Hypothalamus (tissue), 51 donors: ENCODE measurements at places on chromosomes 16 and 17.
A peak's percentile ranks its signal among the peaks of the same experiment; 100 is the strongest.

DNA sequence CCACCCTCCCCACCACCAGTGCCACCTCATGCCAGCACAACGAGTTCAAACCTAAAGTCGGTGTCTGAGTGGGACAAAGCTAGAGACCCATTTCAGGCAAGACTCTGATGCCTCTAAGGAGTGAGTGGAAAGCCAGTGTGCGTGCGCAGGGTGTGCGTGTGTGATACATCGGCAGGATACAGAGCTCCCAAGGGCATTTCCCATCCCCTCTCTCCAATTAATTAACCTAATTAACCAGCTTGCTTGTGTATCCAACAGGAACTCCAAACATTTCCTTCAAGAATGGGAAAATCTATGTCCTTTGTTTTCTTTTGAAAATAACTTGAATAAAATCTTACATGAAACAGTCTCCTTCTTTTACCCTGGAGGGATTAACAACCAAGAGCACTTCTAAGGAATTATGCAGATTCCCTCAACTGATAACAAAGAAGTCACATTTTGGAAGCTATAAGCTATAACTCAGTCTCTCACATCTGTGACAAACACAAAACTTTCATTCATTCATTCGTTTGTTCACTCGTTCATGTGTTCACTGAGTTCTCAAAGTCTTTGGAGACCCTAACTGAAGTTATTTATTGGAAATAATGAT lies 9.9 kb downstream of the ATPAF2 start:
- DNase-seq = no peak

DNA sequence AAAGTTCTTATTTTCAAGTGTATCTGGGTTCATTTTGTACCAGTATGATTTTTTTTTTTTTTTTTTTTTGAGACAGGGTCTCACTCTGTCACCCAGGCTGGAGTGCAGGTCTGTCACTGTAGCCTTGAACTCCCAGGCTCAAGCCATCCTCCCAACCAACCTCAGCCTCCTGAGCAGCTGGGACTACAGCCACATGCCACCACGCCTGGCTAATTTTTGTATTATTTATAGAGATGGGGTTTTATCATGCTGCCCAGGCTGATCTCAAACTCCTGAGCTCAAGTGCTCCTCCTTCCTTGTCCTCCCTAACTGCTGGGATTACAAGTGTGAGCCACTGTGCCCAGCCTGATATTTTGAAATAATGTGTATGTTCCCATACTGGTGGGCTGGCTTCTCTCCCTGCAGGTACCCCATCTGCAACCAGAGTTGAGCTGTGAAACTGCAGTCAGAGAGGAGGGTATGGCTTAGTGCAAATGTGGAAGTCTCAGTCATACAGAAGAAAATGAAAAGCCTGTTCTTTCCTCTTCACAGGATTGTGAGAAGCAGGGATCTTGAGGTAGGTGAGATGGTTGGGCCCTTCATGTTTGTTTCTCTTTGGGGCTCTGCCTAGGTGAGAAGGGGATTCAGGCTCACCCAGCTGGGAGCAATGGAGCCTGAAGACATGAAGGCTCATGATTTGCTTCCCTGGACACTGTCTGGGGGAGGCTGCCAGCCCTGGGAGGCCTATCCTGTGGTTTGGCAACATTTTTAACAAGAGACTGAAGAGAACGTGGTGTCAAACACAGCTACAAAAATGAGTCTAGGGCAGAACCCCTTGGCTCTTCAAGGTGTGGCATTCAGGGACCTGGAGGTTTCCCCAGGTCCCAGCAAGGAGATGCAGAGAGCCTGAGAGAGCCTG lies 41.3 kb upstream of the SIAH1 start:
- no peak for DNase-seq

GRCh38 chr16:6250511-6250910 lies 1082.1 kb upstream of the RBFOX1 start:
- no peak for DNase-seq

- no peak for DNase-seq
These were observed 1.6 kb upstream of the XPO6 start for GRCh38 chr16:28213396-28213795.

DNA sequence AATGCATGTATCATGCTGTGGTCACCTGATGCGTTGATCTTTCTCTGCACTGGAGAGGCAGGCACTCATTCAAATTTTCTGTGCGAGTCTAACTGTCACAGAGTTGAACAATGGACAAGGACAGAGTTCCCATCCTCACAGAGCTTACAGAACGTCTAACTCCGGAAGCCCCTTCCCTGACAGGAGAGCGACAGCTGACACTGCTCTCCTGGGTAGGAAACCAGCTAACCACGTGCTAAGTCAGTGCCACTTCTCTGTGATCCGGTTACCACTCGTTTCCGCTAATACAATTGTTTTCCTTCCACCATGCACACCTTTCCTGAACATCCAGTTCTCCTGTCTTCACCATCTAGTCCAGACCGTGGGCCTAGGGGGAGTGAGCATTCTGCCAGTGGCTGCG lies 11.3 kb downstream of the KLHDC4 start:
- no peak for DNase-seq

- DNase-seq = no peak
These were observed 86.2 kb downstream of the CRISPLD2 start for GRCh38 chr16:84905965-84906460.

DNA sequence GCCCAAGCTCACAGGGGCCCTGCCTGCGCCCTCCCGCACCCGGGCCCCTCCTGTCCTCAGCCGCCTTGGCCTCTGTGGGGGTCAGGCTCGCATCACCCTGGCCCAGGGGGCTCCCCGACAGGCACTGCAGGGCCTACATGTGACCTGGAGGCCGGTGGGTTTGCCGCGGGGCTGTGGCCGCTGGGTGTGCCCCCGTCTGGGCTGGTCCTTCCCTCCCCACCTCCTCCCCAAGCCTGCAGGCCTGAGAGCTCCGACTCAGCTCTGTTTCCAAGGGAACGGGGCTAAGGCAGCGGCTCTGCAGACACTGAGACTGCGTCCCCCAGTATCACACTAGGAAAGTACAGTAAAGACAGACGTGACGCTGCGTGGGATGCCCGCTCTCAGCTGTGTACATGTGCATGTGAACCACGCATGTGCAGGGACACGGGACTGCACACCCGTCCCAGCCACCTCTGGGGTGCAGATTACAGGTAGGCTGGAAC lies 16.5 kb upstream of the WDR45B start:
- no peak for DNase-seq

DNA sequence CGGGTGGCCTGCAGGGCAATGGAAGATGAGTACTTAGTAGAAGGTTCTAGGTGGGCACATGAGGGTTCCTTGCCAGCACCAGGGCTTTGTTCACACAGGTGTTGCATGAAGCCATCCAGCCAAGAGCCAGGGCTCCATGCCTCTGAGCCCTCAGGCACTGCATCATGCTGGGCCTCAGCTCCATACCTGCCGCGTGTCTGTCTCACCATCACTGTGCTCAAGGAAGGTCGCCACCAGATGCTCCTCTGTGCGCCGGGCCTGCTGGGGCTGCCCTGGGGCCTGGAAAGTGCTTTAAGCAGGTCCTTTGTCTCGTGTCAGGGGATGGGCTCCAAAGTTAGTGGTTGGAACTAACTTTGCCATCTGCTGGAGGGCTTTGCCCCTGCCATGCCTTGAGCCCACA lies 25.6 kb downstream of the C16orf90 start:
- no peak for DNase-seq

GRCh38 chr17:6279659-6280058 lies 155.3 kb downstream of the AIPL1 start:
- no peak for DNase-seq

- DNase-seq = no peak
These were observed 233.2 kb downstream of the PRKCA start for GRCh38 chr17:66535611-66536010.

- DNase-seq = peak; percentile 36
These were observed 11.9 kb downstream of the TMEM94 start for GRCh38 chr17:75468291-75468754.

GRCh38 chr17:16521070-16521727 lies 29.2 kb upstream of the LRRC75A start:
- no peak for DNase-seq

- no peak for DNase-seq
These were observed 79.2 kb upstream of the LGALS9 start for GRCh38 chr17:27551701-27552248.

- no peak for DNase-seq
These were observed 1.4 kb downstream of the MPRIP start for GRCh38 chr17:17043461-17044271.

DNA sequence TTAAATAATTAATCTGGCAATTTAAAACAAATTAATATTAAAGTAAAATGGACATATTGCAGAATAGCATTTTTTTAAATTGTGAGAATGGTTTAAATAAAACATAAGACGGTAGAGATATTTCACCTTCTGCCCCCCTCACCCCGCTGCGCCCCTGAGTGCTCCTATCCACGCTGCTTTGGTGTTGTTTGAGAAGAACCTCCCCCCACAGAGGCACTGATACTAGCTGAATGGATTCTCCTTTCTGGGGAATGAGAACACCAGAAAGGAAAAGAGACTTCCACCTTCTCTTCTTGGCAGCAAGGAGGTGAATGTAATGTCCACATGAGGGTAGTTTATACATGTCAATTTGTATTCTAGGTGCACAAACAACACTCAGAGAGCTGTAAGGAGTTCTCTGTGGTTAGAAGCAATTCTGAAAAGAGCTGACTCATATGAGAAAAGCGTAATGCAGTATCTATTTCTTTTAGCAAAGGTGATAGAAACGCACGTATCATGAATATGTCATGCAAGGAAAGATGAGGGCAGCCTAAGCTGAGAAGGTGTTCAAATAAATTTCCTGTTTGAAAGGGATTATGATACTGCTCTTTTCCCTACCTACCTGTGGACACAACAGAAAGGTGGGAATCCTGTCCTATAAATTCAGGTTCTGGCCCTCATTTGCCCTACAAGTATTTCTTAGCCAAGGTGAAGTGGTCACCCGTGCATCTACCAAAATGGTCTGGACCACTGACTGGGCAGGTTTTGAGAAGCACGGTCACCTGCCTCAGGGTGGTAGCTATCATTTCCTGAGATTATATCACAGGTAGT lies 126.9 kb downstream of the PARN start:
- DNase-seq = no peak

- no peak for DNase-seq
These were observed 14.3 kb upstream of the SCIMP start for GRCh38 chr17:5248821-5249479.

- no peak for DNase-seq
These were observed 420 bp upstream of the KRTAP17-1 start for GRCh38 chr17:41315814-41316445.

GRCh38 chr17:27778183-27778582 lies 22.1 kb downstream of the NOS2 start:
- no peak for DNase-seq

GRCh38 chr17:75250009-75250471 lies 11.4 kb downstream of the GGA3 start:
- no peak for DNase-seq

- DNase-seq = no peak
These were observed 2.0 kb upstream of the METTL26 start for GRCh38 chr16:638034-638543.

- no peak for DNase-seq
These were observed 169.7 kb downstream of the CDH11 start for GRCh38 chr16:64952177-64952576.

DNA sequence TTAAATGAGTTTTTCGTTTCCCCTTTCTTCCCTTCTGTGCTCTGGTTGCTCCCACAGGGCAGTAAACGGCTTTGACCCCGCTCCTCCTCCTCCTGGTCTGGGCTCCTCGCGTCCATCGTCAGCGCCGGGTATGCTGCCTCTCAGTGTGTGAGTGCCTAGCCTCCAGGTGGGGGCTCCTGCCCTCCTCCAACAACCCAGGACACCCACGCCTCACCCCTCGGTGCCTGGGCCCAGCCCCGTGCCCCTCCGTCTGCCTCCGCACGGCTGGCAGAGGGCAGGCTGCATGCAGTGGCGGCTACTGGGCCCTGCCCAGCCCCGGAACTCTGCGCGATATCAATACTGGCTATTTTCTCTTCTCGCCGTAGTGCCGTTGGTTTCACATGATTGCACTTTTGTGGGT lies 31.2 kb downstream of the NDEL1 start:
- no peak for DNase-seq
